Stimulated activated CD8-positive, alpha-beta memory T cell treated with anti-CD3 and anti-CD28 coated beads, Interleukin-15, amount 100 ng/mL, for 4 hours (primary cell): ENCODE measurements at places on chromosomes 6 and 20.

GRCh38 chr20:57536120-57536708, 11.3 kb upstream of the CTCFL start:
- DNase-seq, result no peak

DNA sequence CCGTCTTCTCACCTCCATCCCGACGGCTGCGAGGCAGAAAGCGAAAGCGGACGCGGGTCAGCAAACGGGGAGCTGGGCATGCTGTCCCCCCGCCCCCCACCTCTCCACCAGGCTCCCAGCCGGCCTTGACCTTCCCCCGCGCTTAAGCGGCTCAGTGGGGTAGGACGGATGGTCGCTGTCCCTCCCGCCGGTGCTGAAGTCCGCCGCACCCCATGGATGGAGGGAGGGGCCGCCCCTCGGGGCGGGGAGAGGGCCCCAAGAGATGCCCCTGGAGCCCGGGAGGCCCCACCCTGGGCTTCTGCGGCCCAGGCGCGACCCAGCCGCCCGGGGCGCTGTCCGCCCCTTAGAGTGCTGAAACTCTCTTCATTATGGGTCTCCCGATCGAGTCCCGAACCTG, at the start of gene KCNB1:
Gene KCNB1, minus strand, starts transcription at position 48 of the 397 bp plus-strand sequence. CDS start 188 bp downstream, outside the sequence.
- DNase-seq, result no peak

GRCh38 chr6:106974999-106975737, 639 bp upstream of the CD24 start:
- DNase-seq, result no peak

DNA sequence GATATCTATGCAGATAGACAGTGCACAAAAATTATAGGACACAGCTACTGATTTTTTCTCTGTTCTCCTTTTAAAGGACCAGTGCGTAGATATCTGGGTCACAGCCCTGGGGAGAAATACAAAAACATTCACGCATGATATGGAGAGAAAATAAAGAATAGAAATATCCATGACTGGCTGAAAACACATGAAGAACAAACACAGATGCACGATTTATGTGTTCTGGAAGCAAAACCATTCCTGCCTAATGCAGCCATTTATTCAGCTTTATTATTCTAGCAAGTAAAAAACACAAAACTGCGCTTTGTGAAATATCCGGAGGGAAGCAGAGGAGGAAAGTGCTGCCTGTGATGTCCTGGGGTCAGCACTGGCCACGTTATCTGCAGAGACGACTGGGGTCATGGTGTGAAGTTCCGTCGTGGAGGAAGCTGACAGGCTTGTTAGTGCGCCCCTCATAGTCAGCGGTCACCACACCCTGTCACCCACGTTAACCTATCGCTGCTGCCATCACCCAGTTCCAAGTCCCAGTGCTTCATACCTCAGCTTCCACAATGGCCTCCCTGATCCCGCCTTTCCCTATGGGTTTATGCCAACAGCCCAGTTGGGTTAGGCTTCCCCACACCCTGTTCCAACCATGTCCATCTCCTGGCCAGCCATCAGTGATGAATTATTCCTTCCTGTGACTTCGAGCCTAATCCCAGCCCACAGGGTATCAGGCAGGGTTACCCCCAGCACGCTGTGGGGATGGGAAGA, 86.6 kb upstream of the RPS6KA2 start:
- DNase-seq, result no peak

GRCh38 chr20:46130534-46130933, 12.4 kb downstream of the CD40 start:
- no peak for DNase-seq

- no peak for DNase-seq
These were observed 263.0 kb downstream of the SMOC2 start for GRCh38 chr6:168703990-168704389.

DNA sequence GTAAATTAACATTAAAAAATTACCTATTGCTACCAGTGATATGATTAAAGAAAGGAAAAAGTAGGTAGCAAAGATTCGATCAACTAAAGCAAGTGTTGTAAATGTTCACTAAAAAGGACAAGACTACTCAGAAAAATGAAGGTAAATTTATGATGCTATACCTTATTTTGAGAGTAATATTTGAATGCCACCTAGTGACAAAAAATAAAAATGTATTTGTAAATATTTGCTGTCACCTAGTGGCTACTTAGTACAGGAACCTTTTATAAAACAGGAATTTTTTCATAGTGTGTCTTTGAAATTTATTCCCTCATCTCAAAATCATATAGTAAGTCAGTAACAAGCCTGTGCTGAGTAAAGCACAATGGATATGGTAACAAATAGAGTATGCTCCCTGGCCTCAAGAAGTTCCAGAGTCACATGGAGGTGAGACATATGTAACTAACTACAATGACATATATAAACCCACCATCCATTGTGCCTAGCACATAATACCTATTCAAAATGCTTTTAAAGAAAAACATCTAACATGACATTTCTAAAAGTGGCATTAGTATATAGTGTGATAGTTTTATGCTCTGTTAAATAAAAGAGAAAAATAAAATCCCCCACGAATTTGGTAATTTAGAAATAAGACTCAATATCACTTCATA, 193.1 kb upstream of the SIM1 start:
- no peak for DNase-seq

- no peak for DNase-seq
These were observed 2.9 kb upstream of the HIVEP1 start for GRCh38 chr6:12009180-12009685.

- no peak for DNase-seq
These were observed 5.8 kb upstream of the IGF2R start for GRCh38 chr6:159963111-159963510.

- no peak for DNase-seq
These were observed 169.1 kb upstream of the AKAP12 start for GRCh38 chr6:151070631-151071051.

GRCh38 chr6:14216946-14217684, 99.5 kb downstream of the CD83 start:
- no peak for DNase-seq

DNA sequence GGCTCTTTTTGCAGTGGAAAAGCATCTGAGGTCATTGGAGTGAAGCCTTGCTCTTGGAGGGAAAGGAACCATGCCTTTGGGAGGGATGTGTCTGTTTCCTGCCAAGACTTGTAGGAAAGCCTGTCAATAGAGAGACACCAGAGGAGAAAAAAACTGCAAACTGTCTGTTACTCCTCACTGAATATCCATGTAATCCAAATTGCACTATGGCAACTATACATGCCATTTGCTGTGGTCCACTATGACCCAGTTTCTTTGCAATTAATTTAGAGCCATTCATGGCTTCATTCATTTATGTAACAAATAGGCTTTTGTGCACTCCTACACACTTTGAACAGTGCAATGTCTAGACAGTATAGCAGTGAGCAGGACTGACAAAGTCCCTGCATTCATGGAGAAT, 296.5 kb downstream of the SLC35F1 start:
- DNase-seq, result no peak

GRCh38 chr6:68726992-68727391, 91.9 kb downstream of the ADGRB3 start:
- no peak for DNase-seq
